DMS153 (cell line): ENCODE measurements at places on chromosomes 4 and X.

- peak; percentile 66 for DNase-seq
These were observed 639.9 kb downstream of the SPOCK3 start for GRCh38 chr4:166594326-166594946.

DNA sequence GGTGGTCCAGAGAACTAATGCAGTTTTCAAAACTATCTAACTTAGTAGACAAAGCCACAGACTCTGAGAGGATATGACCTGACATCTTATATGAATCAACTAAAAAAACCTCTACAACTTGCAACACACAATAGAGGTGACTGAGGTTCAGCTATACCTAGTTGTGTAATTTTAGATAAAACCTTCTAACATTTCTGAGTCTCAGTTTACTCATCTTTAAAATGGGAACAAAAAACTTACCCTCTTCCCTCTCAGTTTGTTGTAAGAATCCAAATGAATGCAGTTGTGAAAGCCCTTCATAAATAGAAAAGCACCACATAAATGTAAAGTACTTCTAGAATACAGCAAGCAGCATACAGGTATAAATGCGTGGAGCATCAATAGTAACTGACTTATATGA lies 5.9 kb downstream of the SH3D19 start:
- DNase-seq, result no peak

- DNase-seq, result no peak
These were observed 21.0 kb upstream of the FMR1 start for GRCh38 chrX:147890756-147891155.

GRCh38 chr4:145098675-145099037 lies 545 bp downstream of the ABCE1 start:
- DNase-seq, result no peak

GRCh38 chrX:112085149-112085548 lies 2.6 kb upstream of the TRPC5 start:
- DNase-seq, result no peak

- DNase-seq, result no peak
These were observed 450 bp downstream of the ACSL1 start for GRCh38 chr4:184825141-184825895.

- DNase-seq, result no peak
These were observed 270.6 kb downstream of the BANK1 start for GRCh38 chr4:102061133-102061532.

DNA sequence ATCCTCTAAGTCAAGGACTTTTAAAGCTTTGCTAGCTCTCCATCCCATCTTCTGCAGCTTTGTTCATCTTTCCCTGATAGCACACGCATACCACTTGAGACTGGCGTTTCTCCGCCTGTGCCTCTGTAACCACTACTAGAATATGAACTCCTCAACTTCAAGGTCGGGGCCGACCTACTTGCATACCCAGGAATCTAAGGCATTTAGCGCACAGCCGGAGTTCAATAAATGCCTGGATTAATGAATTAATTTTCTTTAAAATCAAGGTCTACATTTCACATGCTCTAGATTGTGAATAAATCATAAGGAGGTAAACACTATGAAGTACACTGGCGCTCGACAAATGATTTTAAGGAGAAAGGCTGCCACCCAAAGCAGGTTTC lies 89.3 kb downstream of the HNRNPD start:
- DNase-seq, result no peak

DNA sequence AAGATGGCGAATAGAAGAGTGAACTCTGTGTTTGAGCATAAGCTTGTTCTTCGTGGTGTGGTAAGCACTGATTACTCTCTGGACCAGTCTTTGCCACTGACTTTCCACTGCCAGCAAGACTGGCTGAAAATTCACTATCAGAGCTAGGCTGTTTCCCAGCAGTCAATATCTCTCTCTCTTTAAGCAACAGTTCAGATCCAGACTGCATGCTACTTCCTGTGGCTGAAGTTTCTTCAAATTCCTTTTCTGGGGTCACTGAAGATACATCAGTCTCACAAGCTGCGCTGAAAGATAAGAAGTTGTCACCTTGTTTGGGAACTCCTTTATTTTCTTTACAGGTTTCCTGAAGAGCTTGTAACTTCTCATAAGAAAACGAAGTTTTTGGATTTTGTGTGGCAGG lies 54.0 kb upstream of the FAM120C start:
- DNase-seq, result no peak

- DNase-seq, result no peak
These were observed 53.8 kb upstream of the BMP2K start for GRCh38 chr4:78722320-78722719.

DNA sequence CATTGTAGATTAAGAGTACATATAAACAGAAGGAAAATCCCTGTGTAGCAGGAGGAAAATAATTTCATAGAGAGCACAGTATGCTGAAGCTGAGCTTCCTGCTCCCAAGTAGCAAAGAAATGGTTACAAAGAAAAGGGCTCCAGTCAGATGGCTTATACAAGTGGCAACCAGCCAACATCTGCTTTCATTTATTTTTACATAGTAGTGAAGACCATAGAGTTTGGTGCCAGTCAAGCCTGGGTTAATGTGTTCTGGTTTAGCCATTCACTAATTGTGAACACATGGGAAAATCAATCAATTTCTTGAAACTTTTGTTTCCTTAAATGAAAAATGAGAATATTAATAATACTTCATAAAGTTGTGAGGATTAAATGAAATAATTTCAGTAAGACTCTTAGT lies 111.3 kb upstream of the ELOVL6 start:
- DNase-seq, result no peak

DNA sequence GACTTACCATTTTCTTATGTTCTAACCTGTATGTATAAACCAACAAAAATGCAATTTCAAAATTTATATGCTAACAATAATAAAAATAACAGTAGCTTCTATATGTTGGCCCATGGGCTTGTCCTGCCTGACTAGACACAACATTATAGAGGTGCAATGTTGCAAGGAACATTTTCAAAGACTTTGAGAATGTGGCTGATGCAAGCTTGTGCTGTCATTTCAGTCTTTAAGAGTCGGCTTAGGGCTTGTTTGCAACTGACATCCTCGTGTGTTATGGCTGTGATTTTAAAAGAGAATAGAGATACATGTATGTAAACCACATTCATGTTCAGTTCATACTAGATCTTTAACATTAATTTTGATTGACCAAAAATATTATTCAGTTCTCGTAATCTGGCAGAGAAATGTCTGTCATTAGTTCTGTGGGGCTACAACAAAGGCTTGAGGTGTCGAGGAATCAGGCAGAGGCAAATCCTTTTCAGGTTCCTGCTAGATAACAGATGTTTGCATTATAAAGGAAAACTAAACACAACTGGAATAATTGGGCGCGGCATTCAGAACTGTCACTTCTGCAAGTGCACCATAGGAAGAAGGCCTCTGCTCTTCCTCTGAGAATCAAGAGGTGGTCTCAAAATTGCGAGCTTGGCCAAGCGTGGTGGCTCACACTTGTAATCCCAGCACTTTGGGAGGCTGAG lies 13.1 kb downstream of the TMSB4X start:
- no peak for DNase-seq

- DNase-seq, result no peak
These were observed at the start of gene PABPC4L for GRCh38 chr4:134201216-134202161. Gene PABPC4L, minus strand, starts transcription at chr4:134201789. Its CDS starts 770 bp downstream, at chr4:134201019.

DNA sequence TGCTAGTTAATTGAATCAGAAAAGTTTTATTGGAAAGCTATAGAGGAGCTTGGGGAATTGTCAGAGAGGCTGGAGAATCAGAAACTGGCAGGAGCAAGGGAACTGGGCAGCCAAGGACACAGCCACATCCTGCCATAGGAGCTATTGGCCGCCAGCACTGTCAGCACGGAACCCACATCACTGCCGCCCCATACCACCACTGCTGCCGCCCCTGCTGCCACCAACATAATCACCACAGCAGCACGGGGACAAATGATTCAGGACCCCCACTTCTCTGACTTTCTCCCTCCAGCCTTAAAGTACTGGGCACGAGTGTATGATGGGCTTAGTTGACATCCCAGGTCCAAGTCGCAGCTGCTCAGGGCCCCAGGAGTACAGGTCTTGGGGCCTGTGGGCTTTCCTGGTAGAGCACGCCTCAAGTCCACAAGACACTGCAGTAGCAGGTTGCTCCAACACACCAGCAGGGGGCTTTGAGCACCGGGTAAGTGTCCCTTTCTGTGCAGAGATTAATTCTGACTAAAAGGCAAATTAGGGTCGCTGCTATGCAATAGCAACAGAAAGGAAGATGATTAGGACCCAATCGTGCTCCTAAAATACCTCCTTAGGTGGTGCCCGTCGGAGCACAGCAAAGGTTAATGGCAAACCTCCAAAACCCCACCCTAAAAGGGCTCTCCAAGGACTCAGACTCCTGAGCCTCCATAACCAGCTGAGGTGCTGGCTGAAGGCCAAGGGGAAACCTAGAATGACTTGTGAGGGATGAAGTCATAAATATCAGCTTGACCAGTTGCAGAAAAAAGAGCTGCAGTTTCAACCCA lies 6.9 kb downstream of the PJA1 start:
- DNase-seq, result peak; percentile 15

- DNase-seq, result no peak
These were observed 44.5 kb downstream of the SORCS2 start for GRCh38 chr4:7236847-7237246.

- no peak for DNase-seq
These were observed 1118.1 kb upstream of the PABPC4L start for GRCh38 chr4:135319685-135320084.

DNA sequence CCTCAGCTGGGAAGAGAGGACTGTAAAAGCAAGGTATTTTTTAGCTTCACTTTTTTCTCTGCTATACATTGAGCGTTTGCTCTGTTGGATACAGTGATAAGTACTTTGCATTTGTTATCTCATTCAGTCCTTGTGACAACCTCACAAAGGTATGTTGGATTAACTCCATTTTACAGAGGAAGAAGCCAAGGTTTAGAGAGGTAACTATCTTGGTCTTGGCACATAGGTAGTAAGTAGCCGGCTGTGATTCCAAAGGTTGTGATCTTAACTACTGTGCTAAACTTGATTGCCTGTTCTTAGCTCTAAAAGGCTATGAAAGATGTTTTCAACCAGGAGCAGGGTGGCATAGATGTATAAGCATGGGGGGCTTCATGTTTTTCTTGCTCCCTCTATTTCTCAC lies 134.4 kb downstream of the POLA1 start:
- no peak for DNase-seq

- no peak for DNase-seq
These were observed 29.0 kb downstream of the SGMS2 start for GRCh38 chr4:107853444-107854355.

DNA sequence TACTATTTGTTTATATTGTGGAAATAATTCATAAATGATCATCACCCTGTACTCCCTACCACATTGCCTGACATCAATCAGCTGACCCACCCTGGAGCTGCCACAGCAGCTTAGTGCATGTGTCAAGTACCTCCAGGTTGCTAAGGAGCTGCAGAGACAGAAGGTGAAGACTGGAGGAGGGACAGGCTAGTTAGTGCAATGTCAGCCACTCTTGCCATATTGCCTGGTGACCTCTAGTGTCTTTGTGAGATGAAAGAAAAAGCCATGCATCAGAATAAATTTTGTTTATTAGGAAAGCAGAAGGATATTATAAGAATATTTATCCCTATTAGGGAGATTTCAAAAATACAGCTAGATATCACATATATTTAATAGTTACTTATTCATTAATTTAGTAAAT lies 243.9 kb upstream of the FAT4 start:
- DNase-seq, result peak; percentile 25

DNA sequence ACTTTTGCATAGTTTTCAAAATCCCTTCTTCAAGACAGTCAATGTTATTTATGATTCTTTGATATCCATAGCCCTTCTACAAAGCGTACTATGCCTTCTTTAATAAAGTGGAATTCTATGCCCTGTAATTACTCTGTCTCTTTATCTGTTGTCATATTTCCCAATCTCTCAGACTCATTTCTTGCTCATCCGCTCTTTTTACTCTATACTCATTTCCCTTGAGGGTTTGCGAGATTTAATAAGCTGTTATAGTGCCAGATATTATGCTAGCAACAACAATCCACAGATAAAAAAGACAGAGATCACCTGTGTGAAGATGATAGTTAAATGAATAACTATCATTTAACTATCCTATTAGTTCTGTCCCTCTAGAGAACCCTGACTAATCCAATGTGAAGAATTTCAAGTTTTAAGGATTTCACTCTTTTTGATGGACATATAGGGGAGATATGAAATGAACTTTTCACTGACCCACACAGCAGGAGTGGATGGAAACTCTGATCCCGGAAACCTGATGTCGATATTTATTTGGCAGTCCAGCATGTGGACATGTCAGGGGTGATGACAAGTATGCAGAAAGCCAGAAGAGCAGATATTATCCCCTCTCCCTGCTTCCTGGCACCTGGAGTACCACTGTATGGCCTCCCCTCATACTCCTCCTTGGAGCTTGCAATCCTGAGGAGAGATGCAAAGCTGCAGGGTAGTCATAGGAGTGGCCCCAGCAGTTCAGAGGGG lies 49.7 kb downstream of the TMEM156 start:
- DNase-seq, result no peak

GRCh38 chr4:112343330-112344080 lies 46.3 kb downstream of the ALPK1 start:
- DNase-seq, result peak; percentile 12

- no peak for DNase-seq
These were observed 37.6 kb upstream of the LGI2 start for GRCh38 chr4:25068386-25068785.

GRCh38 chr4:165766018-165766417 lies 107.0 kb upstream of the TLL1 start:
- no peak for DNase-seq

DNA sequence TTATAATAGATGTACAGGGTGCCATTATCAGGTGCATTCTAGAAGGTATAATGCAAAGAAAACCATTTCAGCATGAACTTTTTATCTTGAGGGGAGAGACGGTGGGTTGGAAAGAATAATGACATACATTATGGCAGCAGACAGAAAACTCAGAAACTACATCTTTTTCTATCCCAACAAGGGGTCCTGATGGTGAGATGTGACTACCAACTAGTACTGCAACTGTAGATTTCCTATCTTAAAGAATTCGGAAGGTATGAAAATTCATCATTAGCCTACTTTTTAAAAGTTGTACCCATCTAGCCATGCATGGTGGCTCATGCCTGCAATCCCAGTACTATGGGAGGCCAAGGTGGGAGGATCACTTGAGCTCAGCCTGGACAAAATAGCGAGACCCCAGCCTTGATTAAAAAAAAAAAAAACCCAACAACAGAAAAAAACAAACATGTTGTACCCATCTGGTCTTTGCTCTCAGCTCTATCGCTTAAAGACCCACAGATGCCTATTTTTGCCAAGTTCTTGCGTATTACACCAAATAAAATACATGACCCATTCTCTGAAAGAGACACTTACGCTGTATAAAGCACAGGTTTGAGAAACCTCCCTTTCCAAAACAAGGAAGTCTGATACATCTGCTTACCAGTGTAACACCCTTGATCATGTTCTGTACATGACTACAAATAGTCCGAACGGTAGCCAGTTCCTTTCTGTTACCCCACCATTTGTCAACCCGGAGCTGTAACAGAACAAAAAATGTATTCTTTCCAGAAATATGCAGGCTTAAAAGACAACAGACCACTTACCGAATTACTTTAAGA lies 1.6 kb downstream of the RPL9 start:
- DNase-seq, result no peak

GRCh38 chr4:10949039-10949733 lies 264.6 kb upstream of the CLNK start:
- no peak for DNase-seq
